ENCODE measurements at places on chromosomes 3 and 15.

DNA sequence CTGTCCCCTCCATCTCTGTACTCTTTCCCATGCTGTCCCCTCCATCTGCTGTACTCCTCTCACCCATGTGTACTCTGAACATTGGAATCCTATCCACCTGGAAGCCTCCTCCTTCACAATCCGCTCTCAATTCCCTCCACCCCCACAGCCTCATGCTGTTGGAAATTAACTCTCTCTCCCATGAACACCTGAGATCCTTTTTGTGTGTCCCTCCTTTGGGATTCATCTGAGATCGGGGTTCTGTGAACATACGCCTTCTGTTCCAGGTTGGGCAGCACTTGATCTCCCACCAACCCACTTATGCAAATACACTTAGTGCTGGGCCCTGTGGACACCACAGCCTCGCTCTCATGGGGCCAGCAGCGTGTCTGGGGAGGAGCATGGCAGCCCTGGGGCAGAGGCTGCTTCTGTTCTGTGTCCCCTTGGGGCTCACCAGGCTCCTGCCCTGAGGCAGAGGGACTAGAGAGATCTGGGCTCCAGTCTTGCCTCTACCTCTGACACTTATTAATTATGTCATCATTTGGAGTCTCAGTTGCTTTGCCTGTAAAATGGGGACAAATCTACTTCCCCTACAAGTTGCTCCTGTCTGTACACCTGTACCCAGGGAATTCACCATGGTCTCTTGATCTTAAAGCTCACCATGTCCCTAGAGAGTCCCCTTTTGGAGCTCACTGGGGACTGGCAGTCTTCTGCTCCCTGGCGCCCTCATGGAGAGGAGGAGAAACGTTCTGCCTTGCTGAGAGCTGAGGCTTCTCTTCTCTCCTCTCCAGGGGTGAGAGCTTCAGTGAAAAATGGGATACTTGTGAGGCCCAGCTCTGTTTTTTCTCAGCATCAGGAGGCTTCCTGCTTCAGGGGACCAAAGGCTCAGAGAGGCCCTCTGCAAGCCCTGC lies 42.7 kb downstream of the ITGA11 start:
- DNase-seq = no peak

GRCh38 chr3:128100161-128100560 lies 23.5 kb downstream of the RUVBL1 start:
- no peak for DNase-seq

GRCh38 chr3:154614601-154615000 lies 184.6 kb upstream of the GPR149 start:
- no peak for DNase-seq

DNA sequence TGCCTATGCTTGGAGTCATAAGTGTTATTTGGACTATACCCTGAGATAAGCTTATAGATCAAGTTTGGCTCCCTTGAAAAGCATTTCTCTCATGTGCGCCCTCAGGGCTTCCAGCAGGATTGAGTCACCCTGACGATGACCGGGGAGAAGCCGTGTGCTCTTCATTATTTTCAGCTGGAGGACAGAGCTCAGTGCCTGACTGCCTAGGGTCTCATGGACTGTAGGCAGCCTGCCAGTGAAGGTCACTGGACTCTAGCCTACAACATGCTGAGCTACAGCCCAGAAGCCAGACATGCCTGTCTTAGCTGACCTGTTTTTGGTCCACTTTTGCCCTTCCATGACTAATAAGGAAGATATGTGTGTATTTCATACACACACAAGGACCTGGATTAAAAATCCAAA lies 31.6 kb upstream of the NUDT16 start:
- DNase-seq = no peak

DNA sequence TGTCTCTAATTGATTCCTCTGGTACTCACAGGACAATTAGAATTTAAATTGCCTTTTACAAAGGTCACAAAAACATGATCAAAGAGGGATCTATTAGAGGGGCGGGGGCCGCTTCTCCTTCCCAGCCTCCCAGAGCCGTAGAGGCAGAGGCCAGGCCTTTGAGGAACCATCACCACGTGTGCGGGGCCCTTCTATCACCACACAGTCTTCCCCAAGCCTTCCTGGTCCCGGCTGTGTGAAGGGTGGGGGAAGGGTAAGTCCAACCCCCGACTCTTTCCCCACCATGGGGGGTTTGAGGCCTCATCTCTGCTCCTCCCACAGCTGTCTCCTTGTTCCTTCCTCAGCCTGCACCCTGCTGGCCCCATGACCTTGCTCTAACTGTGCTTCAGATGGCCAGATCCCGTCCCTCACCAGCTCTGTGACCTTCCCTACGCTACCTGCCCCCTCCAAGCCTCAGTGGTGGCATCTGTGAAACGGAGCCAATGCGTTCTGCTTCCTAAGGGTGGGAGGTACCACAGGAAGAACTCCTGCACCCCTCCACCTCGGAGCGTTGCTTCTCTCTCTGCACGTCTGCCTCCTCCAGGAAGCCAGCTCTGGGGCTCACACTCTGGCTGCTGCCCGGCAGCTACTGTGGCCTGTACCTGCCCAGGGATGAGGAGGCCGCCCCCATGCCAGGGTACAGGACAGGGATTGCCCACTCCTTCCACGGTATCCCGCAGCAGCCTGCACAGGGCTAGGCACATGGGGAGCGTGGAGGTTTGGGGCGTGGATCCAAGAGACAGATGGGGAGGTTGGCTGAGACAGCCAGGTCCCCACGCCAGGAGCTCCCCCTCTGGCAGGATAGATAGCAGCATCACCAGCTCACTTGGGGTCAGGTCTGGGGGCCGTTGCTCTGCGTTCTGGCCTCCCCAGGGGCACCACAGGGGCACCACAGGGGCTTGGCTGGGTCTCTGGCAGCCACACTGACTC lies 83.8 kb downstream of the LINGO1 start:
- DNase-seq = no peak

GRCh38 chr3:71120012-71120411 lies 463.5 kb downstream of the FOXP1 start:
- DNase-seq = no peak

DNA sequence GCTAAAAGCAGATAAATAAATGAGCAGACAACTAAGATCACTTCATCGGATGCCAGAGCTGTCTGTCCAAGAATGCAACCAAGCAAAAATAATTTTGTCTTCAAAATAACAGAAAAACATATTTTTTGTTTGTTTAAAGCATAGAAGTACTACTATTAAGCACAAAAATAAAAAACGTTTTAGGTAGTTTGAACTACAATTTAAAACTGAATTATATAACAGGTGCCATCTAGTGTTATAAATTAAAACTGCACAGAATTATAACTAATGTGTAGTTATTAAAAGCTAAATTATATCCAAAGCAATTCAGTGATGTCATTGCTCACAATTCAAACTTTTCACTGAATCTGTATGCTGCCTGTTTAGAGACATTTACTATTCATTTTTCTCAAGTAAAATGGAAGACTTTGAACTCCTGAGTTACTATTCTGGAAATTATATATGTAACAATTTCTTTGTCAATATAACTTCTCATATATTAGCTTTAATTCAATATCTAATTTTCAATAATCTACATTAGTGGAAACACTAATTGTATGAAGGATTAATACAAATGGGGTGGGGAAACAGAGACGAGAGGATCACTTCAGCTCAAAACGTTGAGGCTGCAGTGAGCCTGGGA lies 29.5 kb downstream of the LINS1 start:
- no peak for DNase-seq

DNA sequence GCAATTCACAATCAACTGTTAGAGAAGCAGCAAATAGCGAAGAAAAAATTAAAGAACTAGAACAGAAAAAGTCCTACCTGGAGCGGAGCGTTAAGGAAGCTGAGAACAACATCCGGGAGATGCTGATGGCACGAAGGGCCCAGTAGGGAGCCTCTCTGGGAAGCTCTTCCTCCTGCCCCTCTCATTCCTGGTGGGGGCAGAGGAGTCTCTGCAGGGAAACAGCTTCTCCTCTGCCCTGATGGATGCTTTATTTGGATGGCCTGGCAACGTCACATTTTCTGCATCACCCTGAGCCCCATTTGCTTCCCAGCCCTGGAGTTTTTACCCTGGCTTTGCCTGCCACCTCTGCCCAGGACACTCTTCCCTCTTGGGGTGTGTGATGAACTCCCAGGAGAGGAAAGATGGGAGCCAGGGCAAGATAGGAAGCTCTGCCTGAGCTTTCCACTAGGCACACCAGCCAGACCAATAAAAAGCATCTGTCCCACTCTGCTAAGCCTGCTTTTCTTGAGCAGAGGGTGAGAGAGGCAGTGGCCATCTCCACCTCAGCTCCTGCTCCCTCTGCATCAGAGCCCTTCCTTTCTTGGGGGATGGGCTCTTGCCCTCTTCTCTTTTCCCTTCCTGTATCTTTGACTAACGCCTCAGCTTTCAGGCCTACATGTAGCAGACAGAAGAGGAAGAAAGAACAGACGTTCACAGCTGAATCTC lies 39.4 kb downstream of the PPARG start:
- no peak for DNase-seq

GRCh38 chr15:75650908-75651809 lies 3.4 kb downstream of the SNX33 start:
- DNase-seq = no peak

DNA sequence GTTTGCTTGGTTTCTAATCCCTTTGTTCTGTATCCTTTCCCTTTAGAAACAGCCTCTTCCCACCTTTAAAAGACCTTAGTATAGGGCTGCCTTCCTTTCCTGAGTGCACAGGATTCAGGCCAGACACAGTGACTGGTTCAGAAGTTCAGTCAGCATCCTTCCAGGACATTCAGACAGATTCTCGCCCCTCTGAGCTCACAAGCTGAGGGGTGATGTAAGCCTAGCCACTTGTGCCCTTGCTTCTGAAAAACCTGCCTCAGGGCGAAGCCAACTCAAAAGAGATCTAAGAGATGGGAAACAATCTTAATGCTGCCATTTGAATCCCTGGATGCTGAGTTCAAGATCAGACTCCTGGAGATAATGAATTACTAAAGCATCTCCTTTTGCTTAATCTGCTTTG lies 6.7 kb upstream of the NSMCE3 start:
- DNase-seq = no peak

- no peak for DNase-seq
Observed at GRCh38 chr3:95923496-95924210, 890.7 kb upstream of the EPHA6 start.

- DNase-seq = no peak
Observed at GRCh38 chr3:12662593-12663400, 1.1 kb downstream of the RAF1 start.

- no peak for DNase-seq
Observed at GRCh38 chr15:25709437-25710159, 153.5 kb downstream of the ATP10A start.

- no peak for DNase-seq
Observed at GRCh38 chr3:143809121-143809621, 39.1 kb downstream of the SLC9A9 start.

DNA sequence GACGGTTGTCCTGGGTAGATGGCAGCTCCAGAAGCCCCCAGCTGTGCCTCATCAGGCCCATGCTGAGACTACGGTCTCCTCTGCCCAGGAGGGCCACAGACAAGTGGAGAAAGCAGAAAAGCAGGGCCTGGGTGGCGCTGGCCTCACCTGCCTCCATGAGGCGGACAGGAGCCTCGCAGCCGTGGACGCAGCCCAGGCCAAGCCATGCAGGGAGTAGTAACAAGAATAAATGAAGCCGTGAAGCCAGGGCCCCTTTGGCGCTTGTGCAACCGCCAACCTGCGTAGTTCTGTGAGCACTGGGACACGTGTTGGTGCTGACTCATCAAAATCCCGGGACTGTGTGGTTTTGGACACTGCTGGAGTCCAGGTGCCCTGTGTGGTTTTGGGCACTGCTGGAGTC lies 12.3 kb upstream of the MUC4 start:
- DNase-seq = no peak

DNA sequence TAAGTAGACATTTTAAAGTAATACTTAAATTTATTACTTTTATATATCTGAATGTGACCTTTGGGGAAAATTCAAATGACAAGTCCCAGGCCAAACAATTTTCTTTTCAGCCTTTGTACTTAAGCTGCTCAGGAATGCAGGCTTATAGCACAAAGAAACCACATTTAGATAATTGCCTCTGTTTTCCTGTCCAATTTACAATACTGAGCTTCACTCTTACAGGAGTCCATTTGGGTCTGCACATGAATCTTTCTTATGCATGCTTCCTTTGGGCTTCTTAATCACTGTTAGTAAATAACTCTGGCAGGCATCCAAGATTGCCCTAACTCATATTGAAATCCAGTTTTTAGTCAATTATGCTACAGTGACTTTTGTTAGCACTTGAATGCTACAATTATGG lies 459.4 kb upstream of the TGFBR2 start:
- DNase-seq = no peak

DNA sequence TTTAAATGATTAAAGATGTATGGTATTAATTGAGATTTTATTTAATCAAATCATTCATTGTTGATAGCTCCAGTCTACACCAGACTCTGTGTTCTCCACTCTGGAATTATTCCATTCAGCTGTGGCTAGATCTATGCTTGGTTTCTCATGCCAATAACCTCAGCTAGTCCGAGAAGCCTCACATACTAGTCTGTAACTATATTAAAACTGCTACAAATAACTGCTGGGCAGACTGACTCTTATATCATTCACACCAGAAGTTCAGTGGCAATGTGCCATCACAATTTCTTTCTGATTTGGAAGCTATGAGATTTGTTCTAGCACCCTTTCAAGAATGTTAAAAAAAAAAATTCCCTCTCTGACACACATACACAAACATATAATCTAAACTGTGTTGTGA lies 947.3 kb downstream of the ROBO1 start:
- no peak for DNase-seq

- DNase-seq = no peak
Observed at GRCh38 chr3:193595939-193596487, 3.0 kb downstream of the OPA1 start.
